ENCODE measurements at places on chromosomes 7 and 10. TPM values are rescaled to one million over a fixed set of nuclear protein-coding genes. Genes with fewer than 3 reads are reported as not detected.
A peak's percentile ranks its signal among the peaks of the same experiment; 100 is the strongest.

DNA sequence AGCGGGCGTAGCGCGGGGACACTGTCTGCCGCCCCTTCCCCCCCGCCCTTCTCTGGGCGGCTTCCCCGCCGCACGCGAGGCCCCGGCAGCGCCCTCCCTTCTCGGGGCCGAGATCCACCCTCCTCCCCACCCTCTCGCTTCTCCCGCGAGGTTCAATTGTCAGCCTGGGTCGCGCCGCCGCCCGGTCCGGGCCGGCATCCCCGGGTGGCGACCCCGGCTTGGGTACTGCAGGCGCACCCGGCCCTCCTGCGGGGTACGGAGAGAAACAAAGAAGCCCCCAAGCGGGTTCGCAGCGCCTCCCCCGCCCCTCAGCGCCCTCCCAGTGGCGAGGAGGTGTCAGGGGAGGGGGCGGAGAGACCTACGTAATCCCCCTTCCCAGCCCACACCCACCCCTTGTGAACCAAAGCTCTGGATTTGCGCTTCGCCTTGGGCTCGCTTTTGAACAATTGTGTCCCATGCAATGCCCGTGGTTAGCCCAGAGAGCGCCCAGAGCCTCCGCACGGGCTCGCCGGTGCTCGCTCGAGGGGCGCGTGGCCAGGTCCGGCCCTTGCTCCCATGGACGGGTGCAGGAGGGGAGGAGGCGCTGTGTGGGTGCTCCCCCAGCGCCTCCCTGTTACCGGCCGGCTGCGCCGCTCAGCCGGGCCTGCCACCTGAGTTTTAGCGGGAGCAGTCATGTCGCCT, 634 bp downstream of the HECW1 start:
- no peak overlapping the region for H3K27ac ChIP-seq
- no peak overlapping the region for H3K4me3 ChIP-seq
- no peaks in the 10 kb centered on the region for H3K36me3 ChIP-seq
- peaks cover 90% of the 10 kb centered on the region for H3K27me3 ChIP-seq

DNA sequence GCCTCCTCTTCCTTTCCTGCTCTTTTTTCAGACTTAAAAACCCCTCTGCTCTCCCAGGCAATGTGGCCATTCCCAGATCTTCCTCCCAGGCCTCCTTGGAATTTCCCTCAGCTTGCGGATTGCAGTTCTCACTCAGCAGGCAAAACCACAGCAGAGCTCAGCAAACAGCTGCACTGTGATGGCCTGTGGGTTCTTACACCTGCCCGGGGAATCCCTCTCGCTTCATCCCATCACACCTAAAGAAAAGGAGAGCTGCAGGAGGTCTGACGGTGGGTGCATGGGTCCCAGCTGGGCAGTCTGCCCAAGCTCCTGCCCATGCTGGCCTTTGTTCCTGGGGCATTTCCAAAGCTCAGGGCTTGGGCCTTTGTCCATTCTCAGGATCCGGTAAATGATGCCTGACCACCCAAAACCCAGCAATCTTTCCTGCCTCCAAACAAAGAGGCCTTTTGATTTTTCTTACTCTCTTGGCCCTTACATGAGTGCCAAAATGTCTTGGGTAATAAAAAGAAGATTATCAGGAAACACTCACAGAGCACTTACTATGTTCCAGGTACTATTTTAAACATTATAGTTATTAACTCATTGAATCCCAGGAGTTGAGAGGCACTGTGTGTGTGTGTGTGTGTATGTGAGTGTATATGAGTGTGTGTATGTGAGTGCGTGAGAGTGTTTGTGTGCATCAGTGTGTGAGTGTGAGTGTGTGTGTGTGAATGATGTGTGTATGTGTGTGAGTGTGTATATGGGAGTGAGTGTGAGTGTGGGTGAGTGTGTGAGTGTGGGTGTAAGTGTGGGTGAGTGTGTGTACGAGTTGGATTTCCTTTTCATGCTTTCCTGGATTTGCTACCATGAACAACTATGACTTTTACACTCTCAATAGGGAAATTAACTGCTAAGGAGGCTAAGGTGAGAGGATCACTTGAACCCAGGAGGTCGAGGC, 64.5 kb upstream of the PODXL start:
- no peaks in the 10 kb centered on the region for H3K4me1 ChIP-seq
- H3K36me3 ChIP-seq = no peaks in the 10 kb centered on the region
- H3K27me3 ChIP-seq = no peaks in the 10 kb centered on the region
- H3K27ac ChIP-seq = no peak overlapping the region

DNA sequence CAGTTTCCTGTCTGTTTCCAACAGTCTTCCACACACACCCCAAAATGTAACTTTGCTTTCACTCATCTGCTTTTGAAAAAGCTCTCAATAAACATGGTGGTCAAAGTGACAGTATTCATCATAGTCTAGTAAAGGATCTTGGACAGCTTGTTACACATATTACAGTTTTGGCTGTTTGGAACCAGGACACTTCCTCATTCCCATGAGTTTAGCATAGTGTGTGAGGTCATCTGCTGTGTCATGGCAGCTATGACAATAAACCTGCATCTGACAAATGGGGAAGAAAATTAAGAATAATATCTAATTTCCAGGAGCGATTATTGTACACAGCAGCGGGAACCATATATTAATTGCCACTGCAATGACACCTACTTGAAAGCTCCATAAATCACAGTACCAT, 184.3 kb upstream of the SLC26A5 start:
- no peaks in the 10 kb centered on the region for H3K4me1 ChIP-seq
- DNase-seq = no peak
- H3K36me3 ChIP-seq = no peaks in the 10 kb centered on the region
- no peak overlapping the region for H3K27ac ChIP-seq
- no peak overlapping the region for H3K4me3 ChIP-seq

- H3K4me3 ChIP-seq = no peak overlapping the region
- H3K27me3 ChIP-seq = no peaks in the 10 kb centered on the region
- no peaks in the 10 kb centered on the region for H3K36me3 ChIP-seq
- no peaks in the 10 kb centered on the region for H3K4me1 ChIP-seq
- no peak for DNase-seq
These were observed 385.8 kb downstream of the ETV1 start for GRCh38 chr7:13603661-13604060.

GRCh38 chr7:151862606-151863381, 14.1 kb downstream of the PRKAG2 start:
- no peak for DNase-seq
- peaks cover 4% of the 10 kb centered on the region for H3K4me1 ChIP-seq
- no peak overlapping the region for H3K27ac ChIP-seq
- H3K4me3 ChIP-seq = no peak overlapping the region

- H3K4me1 ChIP-seq = no peaks in the 10 kb centered on the region
- H3K36me3 ChIP-seq = no peaks in the 10 kb centered on the region
- no peak overlapping the region for H3K4me3 ChIP-seq
These were observed 938 bp upstream of the CADPS2 start for GRCh38 chr7:122887198-122887597.

DNA sequence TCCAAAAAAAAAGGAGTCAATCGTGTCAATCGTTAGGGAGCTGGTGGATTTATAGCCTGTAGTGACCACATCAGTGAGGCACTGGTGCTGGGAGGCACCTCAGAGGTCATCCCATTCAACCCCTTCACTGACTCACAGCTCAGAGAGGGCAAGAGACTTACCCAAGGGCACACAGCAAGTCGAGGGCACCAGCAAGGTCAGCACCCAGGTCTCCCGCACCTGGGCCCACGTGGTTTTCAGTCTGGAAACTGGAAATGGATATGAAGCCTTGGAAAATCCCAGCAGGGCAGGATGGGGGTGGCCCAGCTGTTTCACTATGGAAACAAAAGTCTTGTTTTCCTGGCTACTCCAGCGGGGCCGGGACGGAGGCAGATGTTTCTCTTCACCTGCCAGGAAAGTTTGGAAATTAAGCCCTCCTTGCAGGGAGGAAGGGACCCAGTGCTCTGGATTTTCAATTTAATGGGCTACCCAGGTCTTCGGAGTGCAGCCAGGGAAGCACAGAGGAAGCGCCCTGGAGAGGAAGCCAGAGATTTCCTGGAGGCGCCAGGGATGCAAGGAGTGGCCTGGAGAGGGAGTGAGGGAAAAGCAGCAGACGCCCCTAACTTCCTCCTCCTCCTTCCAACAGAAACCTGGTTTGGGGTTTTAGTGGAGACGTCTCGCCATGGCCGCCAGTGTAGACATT, 157.2 kb upstream of the TNRC18 start:
- no peak for DNase-seq
- no peak overlapping the region for H3K27ac ChIP-seq
- no peaks in the 10 kb centered on the region for H3K4me1 ChIP-seq
- no peak overlapping the region for H3K4me3 ChIP-seq
- no peaks in the 10 kb centered on the region for H3K36me3 ChIP-seq
- no peaks in the 10 kb centered on the region for H3K27me3 ChIP-seq

DNA sequence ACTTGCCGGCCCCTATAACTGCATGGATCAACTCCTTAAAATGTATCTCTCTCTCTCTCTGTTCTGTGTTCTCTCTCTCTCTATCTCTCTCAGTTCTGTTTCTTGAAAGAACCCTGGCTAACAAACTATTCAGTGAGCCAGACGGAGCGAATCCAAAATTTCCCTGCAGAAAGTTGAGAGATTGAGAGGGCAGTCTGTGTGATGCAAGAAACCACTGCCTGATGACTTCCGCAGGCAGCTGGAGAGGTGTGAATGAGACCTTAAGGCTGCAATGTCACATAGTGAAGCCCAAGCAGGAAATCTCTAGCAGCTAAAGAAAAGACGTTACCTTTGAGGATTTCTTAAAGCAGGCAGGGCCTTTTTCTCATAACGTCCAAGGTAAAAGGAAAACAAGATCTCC, 17.3 kb downstream of the FAM107B start:
- no peak overlapping the region for H3K4me3 ChIP-seq
- no peaks in the 10 kb centered on the region for H3K4me1 ChIP-seq
- DNase-seq = no peak
- no peak overlapping the region for H3K27ac ChIP-seq
- no peaks in the 10 kb centered on the region for H3K27me3 ChIP-seq

DNA sequence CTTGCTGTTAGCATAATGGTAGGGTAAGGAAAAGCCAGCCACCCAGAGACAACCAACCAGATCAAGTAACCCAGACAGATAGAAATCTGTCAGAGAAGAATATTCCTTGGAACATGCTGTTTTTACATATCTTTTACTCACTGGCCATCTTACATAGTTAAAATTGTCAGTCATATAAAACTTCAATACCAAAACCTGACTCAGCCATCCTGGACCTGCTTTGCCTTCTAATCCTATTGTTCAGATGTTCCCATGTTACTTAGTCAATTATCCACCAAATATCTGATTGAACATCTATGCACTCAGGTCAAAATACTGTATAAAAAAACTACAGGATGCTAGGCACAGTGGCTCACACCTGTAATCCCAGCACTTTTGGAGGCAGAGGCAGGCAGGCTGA, 466.5 kb upstream of the NRP1 start:
- H3K27ac ChIP-seq = no peak overlapping the region
- no peaks in the 10 kb centered on the region for H3K36me3 ChIP-seq
- no peaks in the 10 kb centered on the region for H3K27me3 ChIP-seq
- H3K4me1 ChIP-seq = no peaks in the 10 kb centered on the region
- no peak for DNase-seq

GRCh38 chr10:50480054-50481007, 143.4 kb downstream of the SGMS1 start:
- peaks cover 5% of the 10 kb centered on the region for H3K36me3 ChIP-seq
- H3K27me3 ChIP-seq = no peaks in the 10 kb centered on the region
- H3K4me3 ChIP-seq = no peak overlapping the region
- DNase-seq = no peak
- no peaks in the 10 kb centered on the region for H3K4me1 ChIP-seq

DNA sequence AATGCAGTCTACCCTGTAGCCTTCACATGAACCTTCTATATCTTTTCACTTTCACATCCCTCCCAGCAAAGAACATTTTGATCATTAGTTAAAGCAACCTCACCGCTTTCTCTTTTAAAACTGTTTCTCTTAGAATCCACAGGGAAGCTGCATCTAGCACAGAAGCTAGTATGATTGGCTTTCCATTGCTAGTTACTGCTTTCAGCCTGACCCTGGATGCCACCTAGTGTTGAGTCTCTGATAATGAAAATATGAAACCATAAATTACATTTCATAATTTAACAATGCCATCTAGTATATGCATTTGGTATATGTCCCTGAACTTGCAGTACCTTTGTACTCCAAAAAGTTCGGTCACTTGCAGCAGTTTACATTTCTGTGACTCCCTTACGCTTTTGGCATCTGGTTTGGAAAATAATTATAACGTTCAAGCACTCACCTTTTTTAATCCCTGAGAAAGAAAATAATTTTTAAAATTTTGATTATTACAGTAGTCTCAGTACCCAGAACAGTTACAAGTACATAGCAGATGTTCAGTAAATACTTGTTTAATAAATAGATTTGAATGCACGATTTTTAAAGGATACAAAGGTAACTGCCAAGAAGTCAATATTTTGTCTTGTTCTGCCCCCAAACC, 22.7 kb downstream of the CISD1 start:
- no peaks in the 10 kb centered on the region for H3K27me3 ChIP-seq
- H3K27ac ChIP-seq = no peak overlapping the region
- no peak for DNase-seq
- H3K36me3 ChIP-seq = no peaks in the 10 kb centered on the region
- no peaks in the 10 kb centered on the region for H3K4me1 ChIP-seq
- H3K4me3 ChIP-seq = no peak overlapping the region

DNA sequence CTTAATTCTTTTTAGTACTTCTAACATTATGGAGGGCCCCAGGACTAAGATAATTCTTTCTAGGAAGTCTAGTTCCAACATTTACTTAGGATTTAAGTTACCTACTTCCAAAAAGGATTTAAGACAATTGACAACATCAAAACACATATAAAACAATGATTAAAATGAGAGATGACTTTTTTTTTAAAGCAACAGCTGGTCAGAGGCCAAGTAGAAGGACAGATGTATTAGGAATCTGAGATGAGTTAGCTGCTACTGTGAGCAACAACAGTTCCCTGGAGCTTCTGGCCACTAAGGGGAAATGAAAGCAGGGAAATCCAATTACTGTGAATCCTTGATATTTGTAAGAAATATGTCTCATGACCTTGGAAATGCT, 222.3 kb downstream of the PHTF2 start:
- no peak for DNase-seq
- peaks cover 23% of the 10 kb centered on the region for H3K27me3 ChIP-seq
- H3K4me1 ChIP-seq = peaks cover 11% of the 10 kb centered on the region
- H3K4me3 ChIP-seq = no peak overlapping the region

DNA sequence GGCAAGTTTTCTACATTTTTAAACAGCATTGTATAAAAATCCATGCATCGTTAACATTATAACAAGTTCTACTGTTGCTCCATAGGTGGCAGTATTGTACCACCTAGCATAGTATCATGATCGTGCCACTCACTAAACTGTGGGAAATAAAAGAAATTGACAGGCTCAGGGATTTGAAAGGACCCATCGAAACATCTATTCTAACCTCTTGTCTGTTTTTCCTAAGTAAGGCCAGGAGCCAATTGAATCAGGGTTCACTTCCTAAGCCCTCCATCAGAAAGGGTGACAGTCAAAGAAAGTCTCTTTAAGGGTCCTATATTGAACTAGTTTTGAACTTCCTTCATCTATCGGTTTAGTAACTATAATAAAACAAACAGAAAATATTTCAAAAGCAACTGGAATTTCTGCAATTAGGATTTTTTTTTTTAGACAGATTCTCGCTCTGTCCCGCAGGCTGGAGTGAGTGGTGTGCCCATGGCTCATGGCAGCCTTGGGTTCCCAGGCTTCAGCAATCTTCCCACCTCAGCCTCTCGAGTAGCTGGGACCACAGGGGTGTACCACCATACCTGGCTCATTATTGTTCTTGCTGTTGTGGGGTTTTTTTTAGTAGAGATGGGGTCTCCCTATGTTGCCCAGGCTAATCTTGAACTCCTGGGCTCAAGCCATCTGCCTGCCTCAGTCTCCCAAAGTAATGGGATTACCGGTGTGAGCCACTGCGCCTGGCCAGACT, 9.4 kb downstream of the HACD1 start:
- peaks cover 2% of the 10 kb centered on the region for H3K4me1 ChIP-seq
- no peak overlapping the region for H3K27ac ChIP-seq
- H3K36me3 ChIP-seq = no peaks in the 10 kb centered on the region
- no peak overlapping the region for H3K4me3 ChIP-seq
- DNase-seq = peak; percentile 75

Gene ATRNL1
- not detected for total RNA-seq

Gene LAMTOR4
- total RNA-seq = 107 TPM

Gene IL2RA
- 4.9 TPM for total RNA-seq

Gene CYP2C9
- total RNA-seq = not detected

Gene ZNF746
- 28.4 TPM for total RNA-seq

Gene ZNF804B
- not detected for total RNA-seq
